Skeletal muscle cell (primary cell): ENCODE measurements at places on chromosomes 16 and 17.

GRCh38 chr16:12016291-12016947 lies 39.9 kb downstream of the SNX29 start:
- DNase-seq: no peak

DNA sequence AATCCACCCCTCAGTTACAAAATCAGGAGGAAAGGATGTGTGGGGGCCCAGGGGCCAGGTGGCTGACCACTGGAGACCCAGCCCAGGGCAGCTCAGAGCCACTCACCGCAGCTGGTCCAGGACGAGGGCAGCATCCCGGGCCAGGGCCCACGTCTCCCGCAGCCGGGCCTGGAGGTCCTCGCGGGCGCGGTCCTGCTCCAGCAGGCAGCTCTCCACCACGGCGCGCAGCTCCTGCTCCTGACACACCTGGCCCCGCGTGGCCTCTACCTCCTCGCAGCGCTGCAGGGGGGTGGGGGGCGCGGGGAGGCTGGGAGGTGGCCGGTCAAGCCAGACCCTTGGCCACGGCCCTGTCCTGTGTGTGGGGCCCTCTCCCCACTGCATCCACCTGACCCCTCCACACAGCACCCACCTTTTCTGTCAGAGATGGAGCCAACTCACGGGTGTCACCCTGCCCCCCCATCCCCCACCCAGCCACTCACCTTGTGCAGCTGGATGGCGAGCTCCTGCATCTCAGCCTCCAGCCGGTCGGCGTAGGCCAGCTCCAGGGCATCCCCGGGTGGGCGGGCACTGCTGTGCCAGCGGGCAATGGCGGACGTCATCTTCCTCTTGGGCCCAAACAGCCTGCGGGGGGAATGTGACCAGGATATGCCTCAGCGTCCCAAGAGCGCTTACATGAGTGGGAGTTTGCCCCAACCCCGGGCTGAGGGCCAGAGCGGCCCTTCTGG lies 5.1 kb downstream of the NUDT16L1 start:
- DNase-seq: no peak

- no peak for DNase-seq
Observed at GRCh38 chr17:83162035-83162745, 82.8 kb downstream of the METRNL start.

GRCh38 chr16:72138064-72138572 lies 33.8 kb downstream of the PMFBP1 start:
- DNase-seq: no peak

DNA sequence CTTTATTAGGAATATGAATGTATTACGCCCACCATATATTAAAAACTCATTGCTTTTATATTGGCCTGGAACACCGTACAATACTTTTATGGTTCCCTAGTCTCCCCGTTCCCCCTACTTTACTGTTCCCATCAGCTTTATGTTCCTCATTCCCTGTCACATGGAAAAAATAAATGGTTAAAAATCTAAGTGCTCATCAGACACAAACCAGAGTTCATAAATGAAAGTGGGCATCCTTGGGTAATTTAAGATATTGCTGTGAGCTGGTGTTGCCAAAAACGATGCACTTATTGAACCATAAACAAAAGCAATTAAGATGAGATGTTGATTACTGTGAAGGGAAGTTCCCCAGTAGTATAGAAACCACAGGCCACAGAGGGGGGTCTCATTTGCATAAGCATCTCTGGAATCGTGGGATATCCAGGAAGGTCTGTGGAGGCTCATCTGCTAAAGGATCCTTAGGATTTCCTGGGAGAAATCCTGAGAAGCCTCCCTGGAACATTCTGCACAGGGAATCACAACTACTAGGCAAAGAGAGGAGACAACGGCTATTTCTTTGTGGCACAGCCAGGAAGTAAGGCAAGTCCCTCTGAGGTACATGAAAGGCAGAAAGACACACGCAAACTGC lies 591.4 kb upstream of the CDH11 start:
- DNase-seq: no peak
